Astrocyte (in vitro differentiated cells and primary cell): ENCODE measurements at places on chromosomes 3 and 15. TPM values are rescaled to one million over a fixed set of nuclear protein-coding genes. Genes with fewer than 3 reads are reported as not detected.

GRCh38 chr3:152539191-152539764, 270.5 kb downstream of the MBNL1 start:
- no peak for DNase-seq

DNA sequence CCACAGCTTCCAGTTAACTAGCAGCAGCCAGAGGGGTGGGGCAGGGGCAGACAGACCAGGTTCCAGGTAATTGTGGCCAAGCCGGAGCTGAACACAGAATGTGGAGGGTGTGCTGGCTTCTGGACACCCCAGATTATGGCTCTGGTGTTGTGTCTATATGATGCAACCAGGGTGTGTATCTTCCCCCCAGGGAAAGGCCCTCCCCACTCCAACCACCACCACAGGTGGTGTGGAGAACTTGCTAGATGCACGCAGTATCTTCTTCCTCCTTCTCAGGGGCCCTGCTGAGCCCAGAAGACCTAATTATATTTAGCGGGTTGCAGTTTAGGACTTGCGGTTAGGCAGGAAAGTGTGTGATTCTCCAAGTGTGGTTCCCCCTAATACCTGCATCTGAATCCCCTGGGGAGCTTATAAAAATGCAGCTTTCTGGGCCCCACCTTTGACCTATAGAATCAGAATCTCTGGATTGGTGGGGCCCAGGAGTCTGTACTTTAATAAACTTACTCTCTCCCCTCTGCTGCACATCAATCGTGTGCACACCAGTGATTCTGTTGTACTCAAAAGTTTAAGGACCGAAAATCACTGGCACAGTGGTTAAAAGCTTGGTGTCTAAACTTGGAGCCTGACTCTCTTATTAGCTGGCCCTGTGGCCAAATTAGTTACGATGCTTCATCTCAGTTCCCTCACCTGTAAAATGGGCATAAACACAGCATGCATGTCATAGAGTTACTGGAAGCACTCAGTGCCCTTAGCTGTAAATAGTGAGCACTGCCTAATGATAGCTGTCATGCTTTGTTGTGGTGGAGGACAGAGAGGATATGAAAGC, 379.1 kb upstream of the PROK2 start:
- no peak for DNase-seq

- peak; percentile 32 for DNase-seq
These were observed 51.6 kb downstream of the CHDH start for GRCh38 chr3:53794597-53794996.

- DNase-seq = no peak
These were observed 14.4 kb downstream of the KLF13 start for GRCh38 chr15:31341071-31341470.

- DNase-seq = no peak
These were observed 265.9 kb downstream of the SHQ1 start for GRCh38 chr3:72582211-72582878.

DNA sequence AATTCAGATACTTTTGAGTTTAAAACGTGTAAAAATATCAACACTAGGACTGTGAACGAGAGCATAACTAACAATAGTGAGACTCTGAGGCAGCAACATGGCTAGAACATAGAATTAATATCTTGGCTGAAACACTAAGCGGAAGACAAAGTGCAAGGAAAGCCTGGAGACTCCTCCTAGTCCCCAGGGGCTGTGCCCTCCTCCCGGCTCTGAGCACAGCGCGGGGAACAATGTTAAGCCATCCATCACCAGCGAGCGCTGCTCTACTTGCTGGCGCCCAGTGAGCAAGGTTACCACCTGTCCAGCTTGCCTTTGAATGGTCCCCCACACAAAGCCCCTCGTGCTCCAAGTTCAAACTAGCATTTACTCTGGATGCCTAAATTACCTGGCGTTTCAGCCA, 436.9 kb downstream of the FOXP1 start:
- DNase-seq = no peak

GRCh38 chr3:182005701-182006100, 294.0 kb downstream of the SOX2 start:
- no peak for DNase-seq

GRCh38 chr15:77371850-77372563, 47.9 kb downstream of the PEAK1 start:
- DNase-seq = no peak

GRCh38 chr15:56617628-56618027, 115.7 kb downstream of the ZNF280D start:
- no peak for DNase-seq

- DNase-seq = peak; percentile 99
These were observed 417.7 kb upstream of the TBL1XR1 start for GRCh38 chr3:177615015-177615414.

GRCh38 chr3:49339581-49339940, 292 bp downstream of the USP4 start:
- no peak for DNase-seq

GRCh38 chr3:94356581-94356980, 293.7 kb downstream of the NSUN3 start:
- DNase-seq = no peak

- DNase-seq = peak; percentile 45
These were observed 175.6 kb upstream of the BCL6 start for GRCh38 chr3:187920913-187921312.

GRCh38 chr3:9422712-9423424, 25.5 kb downstream of the SETD5 start:
- peak; percentile 95 for DNase-seq

- peak; percentile 38 for DNase-seq
These were observed 55.0 kb downstream of the UBE2E2 start for GRCh38 chr3:23258110-23258509.

DNA sequence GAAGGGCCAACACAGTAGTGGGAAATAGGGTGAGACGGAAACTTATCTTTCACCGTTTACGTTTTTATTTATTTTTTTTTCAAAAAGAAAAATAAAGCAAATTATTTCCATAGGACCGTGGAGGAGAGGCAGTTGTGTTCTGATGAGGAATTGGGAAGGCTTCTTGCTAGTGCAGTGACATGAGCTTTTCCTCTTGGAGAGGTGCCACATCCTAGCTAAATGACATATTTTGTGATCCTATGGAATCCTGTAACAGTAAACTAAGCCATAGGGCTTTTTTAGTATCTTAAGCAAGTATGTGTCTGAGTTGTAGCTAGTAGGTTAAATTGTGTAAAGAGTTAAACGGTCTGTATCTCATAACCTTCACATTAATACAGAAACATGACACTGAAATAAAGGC, 609.9 kb downstream of the RBMS3 start:
- no peak for DNase-seq

DNA sequence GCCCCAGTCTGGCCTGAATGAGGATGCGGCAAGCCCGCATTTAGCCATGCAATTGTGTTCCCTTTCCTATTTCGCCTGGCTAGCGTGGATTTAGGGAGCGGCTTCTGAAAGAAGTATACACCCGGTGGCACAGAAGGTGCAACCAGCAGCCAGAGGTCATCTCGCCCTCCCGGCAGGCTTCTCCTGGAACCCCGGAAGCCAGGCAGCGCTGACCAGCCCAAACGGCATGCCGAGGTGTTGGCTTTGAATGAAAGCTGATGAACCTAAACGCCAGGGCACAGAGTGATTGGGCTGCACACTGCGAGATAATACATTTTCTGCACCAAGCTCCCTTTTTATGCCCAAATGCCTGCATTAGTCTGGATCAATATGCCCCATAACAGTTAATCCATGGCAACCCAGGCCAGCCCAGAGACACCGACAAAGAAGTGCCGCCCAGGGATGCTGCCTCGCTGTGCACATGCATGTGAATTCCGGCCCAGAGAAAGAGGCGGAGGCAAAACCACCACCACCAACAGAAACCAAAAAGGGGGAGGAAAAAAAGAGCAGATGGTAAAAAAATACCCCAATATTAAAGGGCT, 1.4 kb downstream of the SRGAP3 start:
- no peak for DNase-seq

DNA sequence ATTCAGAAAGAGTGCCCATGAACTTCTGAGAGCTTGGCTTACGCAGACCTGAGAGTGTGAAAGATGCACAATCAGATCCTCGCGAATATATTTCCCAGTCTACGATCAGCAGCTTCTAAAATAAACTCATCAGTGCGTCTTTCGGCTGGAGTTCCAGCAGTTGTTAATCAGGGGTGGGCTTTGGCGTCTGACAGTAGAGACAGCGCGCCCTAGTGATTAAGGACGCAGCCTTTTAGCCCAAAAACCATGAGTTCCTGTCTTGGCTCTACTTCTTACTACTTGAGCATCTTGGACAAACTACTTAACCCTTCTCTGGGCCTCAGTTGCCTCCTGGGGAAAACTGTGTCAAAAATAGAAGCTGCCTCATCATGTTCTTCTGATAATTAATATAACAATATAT, 15.8 kb upstream of the ARRDC4 start:
- DNase-seq = no peak

DNA sequence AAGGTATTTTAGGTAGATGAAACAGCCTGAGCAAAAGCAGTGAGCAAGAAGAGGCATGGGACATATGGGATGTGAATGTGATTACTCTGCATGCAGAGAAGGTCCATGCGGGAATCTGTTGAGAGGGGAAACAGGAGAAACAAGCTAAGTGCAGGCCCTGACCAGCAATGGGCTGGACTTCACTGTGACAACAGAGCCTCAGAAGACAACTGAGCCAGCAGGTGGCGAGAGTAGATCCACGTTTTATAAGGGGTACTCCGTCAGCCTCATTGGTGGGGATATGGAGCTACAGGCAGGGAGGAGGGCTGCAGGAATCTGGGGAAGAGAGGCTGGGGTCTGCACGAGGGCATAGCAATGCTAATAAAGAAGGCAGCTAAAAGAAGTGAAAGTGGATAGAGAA, 405.9 kb upstream of the LMCD1 start:
- DNase-seq = no peak

DNA sequence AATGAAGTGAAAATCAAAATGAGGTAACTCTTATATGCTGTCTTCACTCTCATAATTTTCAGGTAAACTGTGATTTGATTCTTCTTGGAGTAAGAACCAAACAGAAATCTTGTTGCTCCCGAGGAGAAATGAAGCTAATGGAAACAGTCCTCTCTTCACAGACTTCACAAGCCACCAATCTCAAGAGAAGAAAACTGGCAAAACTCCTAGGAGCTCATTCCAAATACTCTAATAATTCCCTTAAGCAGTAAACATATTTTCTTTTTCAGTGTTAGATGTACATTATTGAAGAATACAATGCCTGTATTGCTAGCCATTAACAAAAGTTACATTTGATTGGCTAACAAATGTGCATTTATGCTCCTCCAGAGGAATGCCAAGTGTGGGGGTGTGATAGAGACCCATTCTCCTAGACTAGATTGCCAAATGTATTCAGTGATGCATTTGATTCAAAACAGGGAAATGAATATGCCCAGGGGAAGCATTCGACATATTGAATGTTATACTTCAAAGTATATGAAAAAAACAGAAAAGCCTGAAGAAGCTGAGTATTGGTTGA, 11.8 kb upstream of the RIOX2 start:
- DNase-seq = no peak

GRCh38 chr3:6716420-6716819, 144.5 kb upstream of the GRM7 start:
- no peak for DNase-seq

GRCh38 chr15:37101980-37102304, 1.6 kb upstream of the MEIS2 start:
- DNase-seq = peak; percentile 74

- DNase-seq = no peak
These were observed 17.3 kb downstream of the ZDHHC19 start for GRCh38 chr3:196193736-196194541.

- no peak for DNase-seq
These were observed 147.6 kb upstream of the NR2F2 start for GRCh38 chr15:96182736-96183513.

- no peak for DNase-seq
These were observed 25.4 kb upstream of the MRPS22 start for GRCh38 chr3:139318431-139318816.

DNA sequence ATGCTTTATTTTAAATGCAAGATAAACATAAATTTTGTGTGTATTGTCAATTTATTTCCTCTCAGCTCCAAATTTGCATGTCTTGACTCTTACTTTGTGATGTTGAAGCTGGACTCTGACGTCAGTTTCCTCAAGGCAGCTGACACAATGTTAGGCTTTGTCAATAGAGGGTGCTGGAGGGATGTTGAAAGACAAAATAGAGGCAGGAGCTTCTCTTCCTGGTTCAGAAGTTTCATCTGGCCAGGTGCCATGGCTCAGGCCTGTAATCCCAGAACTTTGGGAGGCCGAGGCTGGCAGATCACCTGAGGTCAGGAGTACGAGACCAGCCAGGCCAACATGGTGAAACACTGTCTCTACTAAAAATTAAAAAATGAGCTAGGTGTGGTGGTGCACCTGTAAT, 408.6 kb downstream of the GBE1 start:
- peak; percentile 12 for DNase-seq

Gene PLCH1
- total RNA-seq = 0.65 and 1.2 TPM in 2 replicates

Gene SMAD6
- total RNA-seq = 2.7 and 4.0 TPM in 2 replicates

Gene P2RY1
- total RNA-seq = 1.1 and 1.4 TPM in 2 replicates

Gene SCAMP2
- 56.4 and 58.7 TPM in 2 replicates for total RNA-seq

Gene KLHL40
- not detected in 2 replicates for total RNA-seq

Gene WDR72
- 0.14 and 0.31 TPM in 2 replicates for total RNA-seq

Gene PIERCE2
- 1.6 and 2.6 TPM in 2 replicates for total RNA-seq

Gene UACA
- 168 and 200 TPM in 2 replicates for total RNA-seq

Gene ITIH1
- total RNA-seq = not detected in 2 replicates

Gene GABRB3
- 43.2 and 47.9 TPM in 2 replicates for total RNA-seq

Gene RFT1
- 19.2 and 23.0 TPM in 2 replicates for total RNA-seq

Gene AADACL2
- total RNA-seq = not detected in 2 replicates

Gene PLCB2
- 1.7 and 3.7 TPM in 2 replicates for total RNA-seq

Gene SCG3
- total RNA-seq = 1.8 and 2.7 TPM in 2 replicates

Gene INO80
- total RNA-seq = 17.0 and 17.3 TPM in 2 replicates
